NCI-H1694 (cell line): ENCODE measurements at places on chromosomes 6 and 20.

DNA sequence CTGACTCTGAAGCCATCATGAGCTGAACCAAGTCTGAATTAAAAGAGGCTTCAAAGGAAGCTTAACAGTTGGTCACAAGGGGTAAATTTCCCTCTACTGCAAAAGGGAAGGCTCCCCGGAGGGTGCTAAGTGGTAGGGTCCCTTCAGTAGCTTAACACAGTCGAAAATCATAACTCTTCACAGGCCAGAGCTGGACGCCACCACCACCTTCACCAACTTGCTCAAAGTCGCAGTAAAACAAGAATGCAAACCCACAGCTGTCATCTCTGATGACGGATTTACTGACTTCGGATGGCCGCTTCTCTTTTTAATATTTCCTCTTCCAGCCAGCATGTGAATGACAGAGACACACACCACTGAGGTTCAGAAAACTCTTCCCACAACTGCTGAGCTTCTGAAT is 144.7 kb upstream of the FBXL4 start:
- no peak for DNase-seq

DNA sequence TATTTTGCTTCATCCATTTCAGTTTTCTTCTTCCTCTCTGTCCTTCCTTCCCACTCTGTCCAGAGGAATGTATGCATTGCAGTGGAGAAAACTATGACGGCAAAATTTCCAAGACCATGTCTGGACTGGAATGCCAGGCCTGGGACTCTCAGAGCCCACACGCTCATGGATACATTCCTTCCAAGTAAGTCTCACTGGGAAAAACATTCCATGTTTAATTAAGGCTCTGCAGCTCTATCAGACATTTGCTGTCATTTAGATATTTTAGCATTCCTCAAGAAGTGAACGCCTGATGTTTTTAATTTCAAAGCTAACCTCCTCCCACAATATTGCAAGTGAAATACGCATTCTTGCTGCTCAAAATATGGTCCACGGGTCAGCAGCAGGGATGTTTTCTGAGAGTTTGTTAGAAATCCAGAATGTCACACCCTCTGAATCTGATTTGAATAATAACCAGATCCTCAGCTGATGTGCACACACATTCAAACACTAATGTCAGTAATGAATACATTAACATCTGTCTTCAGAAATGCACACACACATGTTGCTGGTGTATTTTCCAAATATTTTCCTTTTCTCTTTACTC is 12.8 kb downstream of the PLG start:
- DNase-seq = no peak

GRCh38 chr20:43916073-43916880 is 1.6 kb downstream of the TOX2 start:
- no peak for DNase-seq

DNA sequence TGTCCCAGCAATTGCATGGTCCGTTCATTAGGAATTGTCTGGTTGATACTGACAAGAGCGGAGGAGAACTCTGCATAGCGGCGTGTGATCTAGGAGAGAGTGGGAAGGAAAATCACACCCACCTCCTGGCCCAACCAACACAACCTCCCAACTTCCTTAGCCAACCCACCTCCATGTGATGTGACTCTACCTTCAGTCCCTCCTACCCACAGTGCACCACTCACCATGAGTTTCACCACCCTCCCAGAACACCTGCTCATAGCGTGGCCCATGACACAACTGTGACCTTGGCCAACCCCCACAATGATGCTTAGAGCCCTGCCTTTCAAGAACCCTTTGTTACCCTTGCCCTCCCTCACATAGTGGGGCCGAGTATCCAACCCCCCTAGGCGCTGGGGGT is 7.7 kb downstream of the VPS52 start:
- no peak for DNase-seq

DNA sequence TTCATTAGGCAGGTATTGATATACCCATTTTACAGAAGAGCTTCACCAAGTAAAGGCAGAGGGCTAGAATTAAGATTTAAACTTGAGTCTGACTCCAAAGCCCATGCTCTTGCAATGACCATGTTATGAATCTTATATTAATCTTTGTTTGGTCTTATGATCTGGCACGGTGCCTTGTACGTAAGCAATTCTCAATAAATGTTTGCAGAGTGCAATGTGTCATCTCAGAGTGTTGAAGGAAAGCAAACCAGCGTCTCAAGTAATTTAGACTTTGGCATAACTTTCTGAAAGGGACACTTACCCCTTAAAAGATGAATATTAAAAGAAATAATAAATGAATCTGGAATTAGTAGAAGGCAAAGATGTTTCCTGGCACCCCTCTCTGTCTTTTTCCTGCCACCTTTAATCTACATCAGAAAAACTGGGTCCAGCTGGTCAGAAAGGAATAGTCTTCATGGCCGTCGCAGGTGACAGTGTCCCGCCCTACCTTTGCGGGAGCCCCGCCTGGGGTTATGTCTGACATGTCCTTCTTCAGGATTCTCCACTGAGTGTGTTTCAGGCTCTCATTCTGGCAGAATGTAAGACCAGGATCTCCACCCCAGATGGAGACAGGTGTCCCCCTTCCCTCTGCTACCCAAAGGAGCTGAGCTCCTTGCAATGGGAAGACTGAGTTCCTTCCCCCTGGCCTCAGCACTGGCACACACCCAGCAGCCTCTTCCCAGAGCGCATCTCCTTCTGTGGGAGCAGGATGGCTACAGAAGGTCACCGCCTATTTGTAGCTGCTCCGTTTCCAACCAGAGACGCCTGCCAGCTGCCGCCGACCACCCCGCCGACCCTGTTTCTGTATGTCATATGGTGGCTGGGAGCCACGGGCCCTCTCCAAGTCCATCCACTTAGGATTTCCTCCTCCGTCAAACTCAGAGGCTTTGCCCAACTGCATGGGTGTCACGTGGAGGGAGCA is 266.3 kb upstream of the ECI2 start:
- DNase-seq = no peak

DNA sequence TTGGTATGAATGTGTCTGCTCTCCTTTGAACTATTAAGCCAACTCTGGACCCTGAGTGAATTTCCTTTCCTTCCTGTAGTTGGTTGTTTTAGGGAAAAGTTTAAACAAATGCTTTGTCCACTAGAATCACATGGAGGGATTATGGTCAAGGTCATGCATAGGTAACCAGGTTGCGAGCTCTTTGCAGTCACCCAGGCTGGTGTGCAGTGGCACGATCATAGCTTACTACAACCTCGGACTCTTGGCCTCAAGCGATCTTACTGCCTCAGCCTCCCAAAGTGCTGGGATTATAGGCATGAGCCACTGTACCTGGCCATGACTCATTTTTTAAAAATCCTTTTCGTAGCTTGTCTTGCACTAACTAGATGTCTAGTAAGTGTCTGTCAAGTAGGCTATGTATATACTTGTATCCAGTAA is 88.0 kb upstream of the SOX4 start:
- no peak for DNase-seq

- no peak for DNase-seq
Observed at GRCh38 chr20:16710781-16711180, 19.0 kb upstream of the SNRPB2 start.

DNA sequence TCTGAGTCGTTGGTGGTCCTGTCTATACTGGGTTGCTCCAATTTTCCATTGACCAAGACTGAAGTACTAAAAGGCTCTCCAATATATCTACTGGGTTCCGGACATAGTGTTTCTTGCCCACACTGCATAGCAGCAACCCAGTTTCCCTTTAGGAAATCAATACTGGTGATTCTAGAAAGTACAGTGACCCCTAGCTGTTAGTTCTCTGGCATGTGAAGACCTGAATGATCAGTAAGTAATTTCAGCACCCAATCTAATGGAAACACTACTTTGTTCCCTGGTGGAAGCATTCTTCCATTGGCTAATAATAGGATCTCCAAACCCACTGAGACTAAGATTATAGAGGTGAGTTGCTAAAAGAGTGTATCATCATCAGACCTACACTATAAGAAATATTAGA is 40.8 kb upstream of the STMND1 start:
- no peak for DNase-seq

GRCh38 chr6:133502441-133503335 is 261.5 kb downstream of the EYA4 start:
- DNase-seq = no peak

DNA sequence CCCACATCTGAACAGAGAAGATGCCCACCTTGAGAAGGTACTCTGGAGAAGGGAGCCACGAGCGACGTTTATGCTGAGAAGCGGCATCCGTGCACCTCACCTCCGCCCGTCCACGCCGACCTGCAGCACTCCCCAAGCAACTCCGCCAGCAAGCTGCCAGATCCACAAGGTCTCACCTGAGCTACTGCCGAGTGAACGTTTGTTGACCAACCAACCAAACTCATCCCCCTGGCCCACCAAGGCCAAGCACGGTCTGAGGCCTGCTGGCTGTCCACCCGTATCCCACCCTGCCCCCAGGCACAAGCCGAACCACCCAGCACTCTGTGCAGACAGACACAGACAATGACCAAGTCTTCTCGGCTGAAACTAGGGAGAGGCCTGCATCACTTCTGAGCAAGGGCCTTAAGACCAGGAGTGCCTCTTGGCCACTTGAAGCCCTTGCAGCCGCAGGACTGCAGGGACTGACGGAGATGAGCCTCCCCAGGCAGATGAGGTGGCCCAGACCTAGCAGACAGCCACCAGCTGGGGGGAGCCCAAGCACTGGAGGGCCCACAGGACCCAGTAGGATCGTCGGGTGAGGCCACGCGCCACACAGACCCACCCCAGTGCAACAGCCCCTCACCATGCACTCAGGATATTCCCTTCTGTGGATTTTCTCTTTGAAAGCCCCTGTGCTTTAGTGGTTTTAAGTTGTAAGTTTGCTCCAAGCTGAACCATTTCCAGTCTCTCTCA is 12.1 kb downstream of the TAF4 start:
- no peak for DNase-seq

GRCh38 chr20:38152175-38152620 is 12.9 kb downstream of the TGM2 start:
- DNase-seq = no peak

DNA sequence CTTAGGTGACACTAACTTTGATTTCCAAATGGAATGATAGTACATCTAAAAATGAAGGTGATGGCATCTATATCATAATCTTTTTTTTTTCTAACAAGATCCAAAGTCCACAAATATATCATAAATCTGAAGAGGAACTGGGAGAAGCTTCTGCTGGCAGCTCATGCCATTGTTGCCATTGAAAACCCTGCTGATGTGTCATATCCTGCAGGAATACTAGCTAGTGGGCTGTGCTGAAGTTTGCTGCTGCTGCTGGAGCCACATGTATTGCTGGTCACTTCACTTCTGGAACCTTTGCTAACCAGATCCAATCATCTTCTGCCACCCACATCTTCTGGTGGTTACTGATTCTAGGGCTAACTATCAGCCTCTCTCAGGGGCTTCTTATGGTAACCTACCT is 27.4 kb upstream of the KHDC1 start:
- DNase-seq = no peak

DNA sequence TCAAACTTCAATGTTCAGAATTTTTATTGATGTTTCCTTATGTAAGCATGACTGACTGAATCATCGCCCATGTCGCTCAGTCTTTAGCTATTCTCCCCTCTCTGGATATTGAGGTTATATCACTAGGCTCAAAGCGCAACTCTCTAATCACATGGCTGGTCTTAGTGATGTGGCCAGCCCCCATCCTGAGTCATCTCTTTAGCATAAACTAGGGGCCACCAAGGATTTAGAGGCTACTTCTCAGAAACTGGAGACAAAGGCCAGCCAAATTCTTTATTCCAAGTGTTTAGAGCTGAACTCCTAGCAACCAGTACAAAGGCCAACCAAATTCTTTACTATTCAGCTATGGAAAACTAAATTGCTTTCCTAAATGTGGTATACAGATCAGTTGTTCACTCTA is 61.4 kb downstream of the FAM135A start:
- DNase-seq = no peak

DNA sequence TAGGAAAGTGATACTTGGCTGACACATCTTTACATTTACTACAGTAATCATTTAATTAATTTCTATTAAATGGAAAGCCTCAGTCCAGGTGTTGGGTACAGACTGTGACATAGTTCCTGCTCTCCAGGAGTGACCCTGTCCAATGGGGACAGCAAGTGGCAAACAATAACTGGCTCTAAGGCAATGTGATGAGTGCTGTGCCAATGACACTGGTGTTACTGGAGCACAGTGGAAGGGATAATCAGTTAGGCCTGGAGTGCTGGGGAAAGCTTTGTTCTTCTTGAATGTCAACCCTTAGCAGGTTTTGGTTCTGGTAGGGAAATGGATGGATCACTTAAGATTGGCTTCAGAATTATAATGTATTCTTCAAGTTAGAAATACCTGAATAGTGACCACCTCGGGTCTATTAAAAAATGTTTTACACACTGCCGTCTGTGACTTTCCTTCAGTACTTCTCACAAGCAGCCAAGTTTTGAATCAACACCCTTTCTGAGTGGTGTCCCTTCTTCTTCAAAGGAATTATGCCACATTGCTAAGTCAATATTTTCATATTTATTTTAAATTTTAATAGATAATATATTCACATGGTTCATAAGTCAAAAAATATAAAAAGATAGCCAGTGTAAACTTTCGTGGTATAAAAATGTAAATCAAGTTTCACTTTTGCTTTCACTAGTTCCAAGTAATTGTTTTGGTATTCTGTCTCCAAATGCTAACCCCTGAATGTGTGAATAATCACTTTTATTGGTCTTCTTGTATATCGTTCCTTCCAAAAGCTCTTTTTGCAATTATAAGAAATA is 9.6 kb downstream of the CMTR1 start:
- DNase-seq = no peak

GRCh38 chr20:38089500-38089899 is 56.0 kb downstream of the RPRD1B start:
- DNase-seq = no peak

DNA sequence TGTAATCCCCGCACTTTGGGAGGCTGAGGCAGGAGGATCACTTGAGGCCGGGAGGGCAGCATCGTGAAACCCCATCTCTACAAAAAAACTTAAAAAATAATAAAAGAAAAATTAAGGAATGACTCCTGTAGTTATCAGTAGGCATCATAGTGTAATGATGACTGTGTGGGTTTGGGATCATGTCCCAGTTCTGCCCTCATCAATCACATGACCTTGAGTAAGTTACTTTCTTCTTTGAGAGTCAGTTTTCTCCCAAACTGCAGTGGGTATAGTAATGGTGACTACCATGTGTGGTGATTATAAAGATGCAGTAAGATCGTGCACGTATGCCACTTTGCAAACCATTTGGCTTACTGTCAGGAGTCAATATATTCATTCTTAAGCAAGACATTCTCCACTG is 89.2 kb downstream of the TXNDC5 start:
- DNase-seq = no peak

DNA sequence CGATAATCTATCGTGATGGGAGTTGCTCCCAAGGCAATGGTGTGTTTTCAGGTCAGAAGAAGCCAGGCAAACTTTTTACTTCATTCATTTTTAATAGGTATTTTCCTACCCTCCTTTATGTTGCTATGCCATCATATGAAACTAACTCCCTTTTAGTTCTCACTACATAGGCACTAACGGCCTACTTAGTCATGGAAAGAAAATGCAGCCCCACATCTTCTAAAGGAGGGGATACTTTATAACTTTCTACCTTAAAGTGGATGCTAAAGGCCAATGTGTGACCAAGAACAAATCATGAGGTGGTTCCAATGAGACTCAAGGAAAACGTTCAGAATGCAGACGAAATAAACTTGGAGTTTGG is 193.8 kb downstream of the FOXA2 start:
- DNase-seq = no peak
